OCI-M1 (cell line): ENCODE measurements at places on chromosomes 3 and 15.

- no peak for DNase-seq
Observed at GRCh38 chr3:50300681-50301254, 1.6 kb upstream of the HYAL3 start.

DNA sequence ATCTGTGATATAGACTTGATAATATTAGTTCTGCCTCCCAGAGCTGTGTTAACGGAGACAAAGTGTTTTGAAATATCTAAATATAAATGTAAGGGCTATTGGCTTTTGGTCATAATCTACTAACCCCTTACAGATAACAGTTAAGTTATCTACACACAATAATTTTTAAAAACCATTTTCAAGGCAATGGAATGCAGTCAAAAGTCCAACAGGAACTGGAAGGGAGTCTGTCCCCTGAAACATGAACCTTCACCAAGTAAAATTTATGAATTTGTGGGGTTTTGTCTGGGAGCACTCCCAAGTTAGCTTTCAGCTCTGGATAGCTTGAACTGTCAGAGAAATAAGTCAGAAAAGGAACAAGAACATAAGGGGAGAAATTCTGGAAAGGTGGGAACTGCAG is 312.3 kb upstream of the ICE2 start:
- no peak for DNase-seq

DNA sequence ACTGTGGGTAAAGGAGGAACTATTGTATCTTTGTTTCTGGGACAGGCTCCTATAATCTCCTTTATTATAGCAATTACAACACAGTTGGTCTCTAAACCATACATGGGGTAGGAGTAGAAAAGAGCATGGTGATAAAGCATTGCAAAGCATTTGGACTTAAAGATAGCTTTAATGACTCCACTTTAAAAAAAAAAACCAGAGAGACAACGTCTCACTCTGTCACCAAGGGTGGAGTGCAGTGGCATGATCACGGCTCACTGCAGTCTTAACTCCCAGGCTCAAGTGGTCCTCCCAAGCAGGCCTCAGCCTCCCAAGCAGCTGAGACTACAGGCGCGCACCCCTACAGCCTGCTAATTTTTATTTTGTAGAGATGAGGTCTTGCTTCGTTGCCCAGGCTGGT is 68.2 kb downstream of the DENND4A start:
- peak; percentile 43 for DNase-seq

GRCh38 chr15:73683777-73684580 is at the start of gene CD276:
TSS of gene CD276 (plus strand) at chr15:73684383. CDS start at chr15:73699640, 15,257 bp downstream.
- DNase-seq: no peak

- DNase-seq: no peak
Observed at GRCh38 chr15:63312286-63312685, 34.9 kb downstream of the APH1B start.

DNA sequence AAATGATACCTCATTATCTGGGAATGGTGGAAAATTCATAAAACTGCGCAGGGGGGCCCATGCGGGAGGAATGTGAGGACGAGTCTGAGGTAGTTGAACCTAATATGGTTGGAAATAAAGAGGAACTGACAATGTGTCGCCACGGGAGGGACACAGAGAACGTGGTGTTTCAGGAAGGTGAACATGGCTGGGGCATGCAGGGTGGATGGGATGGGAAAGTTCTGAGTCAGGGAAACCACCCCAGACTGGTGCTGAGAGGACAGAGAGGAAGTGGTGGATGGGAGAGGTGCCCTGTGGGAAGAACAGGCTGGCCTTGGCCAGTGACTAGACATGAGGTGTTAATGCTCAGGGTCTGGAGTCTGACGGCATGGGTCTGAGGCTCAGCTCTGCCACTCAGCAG is 137.1 kb upstream of the WNT5A start:
- DNase-seq: no peak

DNA sequence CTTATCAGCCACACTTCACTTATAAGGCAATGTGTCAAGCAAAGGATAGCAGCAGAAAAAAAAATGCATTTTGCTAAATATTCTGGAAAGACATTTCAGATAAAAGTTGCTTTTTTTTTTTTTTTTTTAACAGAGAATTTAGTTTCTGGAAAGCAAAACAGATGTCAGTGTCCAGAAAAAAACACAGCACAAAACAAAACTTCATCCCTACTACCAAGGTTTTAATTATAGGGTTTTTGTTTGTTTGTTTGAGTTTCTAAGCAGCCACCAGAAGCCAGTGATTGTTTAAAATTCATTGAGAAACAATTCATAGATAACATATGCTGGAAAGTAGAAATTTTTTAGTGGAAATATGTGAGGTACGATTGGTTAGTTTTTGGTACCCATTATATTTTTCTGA is 1202.7 kb downstream of the OTOL1 start:
- no peak for DNase-seq

DNA sequence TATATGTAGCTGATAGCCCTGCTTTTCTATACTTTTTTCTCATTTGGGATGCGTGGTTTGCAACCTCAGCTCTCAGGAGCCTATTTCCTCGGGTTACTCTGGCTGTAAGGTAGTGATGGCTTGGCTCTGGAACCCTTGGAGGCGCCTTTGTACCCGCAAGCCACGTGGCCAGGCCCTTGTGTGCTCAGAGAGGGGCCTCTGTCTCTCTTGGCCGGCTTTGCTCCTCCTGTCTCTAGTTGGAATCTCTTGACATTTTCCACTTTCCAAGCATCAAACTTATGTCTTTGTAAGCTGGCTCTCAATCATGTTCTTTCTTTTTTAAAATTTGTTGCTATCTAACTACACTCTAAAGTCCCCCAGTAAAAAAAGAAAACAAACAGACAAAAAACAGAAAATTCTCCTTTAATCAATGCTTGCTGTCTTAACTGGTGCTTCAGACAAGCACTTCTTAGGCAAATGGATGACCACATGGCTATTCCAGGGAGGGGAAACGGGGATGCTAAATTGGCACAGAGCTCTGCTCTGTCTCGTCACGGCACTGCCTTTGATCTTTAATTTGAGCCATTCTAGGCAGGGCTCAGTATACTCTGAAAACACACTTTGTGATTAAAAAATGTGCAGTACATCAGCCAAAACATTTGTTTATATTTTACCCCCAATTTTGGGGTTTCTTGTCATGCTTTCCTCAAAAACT is 180.4 kb upstream of the NR2E3 start:
- no peak for DNase-seq

DNA sequence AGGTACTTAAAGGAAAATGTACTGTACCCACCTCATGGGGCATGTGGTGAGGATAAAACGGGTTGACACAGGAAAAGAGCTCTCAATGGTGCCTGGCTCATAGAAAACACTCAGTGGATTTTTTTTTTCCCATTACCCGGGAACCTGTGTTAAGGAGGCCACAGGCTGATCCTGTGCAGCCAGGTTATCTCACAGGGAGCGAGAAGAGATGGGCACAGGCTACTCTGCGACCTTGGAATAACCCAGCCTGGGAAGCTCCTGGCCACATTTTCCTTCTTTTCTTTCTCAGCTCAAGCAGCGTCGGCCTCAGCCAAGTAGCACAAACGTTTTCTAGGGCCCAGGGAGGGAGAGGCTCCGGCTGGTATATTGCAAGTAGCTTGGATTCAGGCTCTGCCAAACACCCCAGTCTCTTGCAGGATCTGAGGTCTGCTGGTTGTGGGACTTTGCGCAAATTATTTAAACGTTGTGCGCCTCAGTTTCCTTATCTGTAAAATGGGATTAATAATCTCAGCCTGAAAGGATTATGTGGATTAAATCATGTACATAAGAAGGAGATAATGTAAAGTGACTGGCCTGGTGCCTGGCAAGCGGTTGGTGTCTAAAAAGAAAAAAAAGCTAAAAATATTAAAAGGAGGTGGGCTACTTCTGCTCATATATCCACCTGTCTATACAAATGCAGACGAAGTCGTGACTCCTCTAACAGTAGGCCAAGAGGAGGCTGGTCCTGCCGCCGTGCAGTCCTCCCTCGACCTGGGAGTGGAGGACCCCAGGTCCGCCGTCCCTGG is 2.2 kb downstream of the FURIN start:
- DNase-seq: peak; percentile 67

DNA sequence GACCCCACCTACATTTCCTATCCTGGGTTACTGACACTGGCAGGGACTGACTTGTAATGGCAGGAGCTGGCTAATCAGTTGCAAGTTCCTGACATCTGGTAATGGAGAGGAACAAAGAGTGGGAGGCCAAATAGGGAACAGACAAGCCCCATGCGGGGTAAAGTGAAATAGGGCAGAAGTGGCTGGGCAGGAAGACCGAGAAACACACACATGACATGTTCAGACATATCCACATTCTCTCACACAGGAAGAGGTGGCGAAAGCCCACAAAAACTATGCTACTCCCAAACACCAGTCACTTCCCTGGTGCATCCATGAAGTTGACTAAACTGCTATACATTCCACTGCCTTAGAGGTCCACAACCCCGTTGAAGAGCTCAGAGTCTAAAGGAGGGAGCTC is 394.1 kb upstream of the TBL1XR1 start:
- DNase-seq: peak; percentile 6

DNA sequence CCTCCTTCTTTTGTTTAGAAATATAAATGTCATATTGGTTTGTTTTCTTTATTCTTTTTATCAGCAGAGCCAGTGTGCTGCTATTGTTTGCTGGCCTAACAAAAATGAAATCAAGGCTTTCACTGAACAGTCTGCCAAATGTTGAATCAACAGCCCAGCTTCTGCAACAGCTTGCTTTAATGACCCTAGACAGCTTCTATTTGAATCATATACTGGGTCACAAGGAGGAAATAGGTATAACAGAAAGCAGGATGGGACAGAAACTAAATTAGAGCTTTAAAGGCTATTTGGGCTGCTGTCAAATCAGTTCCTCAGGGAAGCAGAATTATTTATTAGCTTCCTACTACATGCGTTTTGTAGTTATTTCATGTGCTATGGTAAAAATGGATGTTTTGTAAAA is 12.1 kb upstream of the DNAJC13 start:
- no peak for DNase-seq

GRCh38 chr3:10692039-10692622 is 123.9 kb upstream of the SLC6A11 start:
- DNase-seq: no peak

GRCh38 chr3:16392065-16392464 is 121.4 kb downstream of the RFTN1 start:
- no peak for DNase-seq

DNA sequence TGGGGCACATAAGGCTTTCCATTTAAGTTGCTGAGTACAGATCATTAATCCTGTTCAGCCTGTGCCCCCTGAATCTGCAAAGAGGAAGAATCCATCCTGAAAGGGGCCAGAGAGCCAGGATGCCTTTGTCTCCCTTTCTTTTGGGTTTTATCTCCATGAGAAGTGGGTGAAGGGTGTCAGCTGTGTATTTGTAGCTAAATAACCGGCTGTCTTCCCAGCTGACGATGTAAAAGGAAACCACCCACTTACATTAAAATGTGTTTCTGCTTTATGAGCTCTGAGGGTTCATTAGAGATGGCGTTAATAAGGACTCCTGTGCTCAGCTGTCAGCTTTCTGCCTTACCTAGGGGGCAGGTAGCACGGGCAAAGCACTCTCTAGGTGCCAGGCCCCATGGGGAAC is 83.4 kb downstream of the SLCO3A1 start:
- no peak for DNase-seq

DNA sequence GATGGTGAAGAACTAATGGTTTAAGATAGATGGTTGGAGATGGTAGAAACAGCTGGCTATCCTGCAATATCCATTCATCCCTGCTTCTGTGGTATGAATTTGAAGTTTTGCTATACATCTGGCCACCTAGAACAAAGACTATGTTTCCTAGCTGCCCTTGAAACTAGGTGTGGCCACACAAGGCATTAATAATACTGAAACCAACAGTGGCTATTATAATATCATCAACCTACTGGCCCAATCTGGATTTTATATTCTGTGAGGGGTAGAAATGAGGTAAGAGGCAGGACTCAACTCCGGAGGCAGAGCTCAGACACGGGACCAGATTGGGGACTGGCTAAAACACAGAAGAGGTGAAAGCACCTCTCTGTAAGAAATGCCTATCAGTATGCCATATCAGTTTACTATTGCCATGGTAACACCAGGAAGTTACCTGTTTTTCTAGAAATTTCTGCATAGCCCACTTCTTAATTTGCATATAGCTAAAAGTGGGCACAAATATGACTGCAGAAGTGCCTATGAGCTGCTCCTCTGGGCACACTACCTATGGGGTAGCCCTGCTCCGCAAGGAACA is 8.4 kb downstream of the IFT80 start:
- no peak for DNase-seq

GRCh38 chr3:40465456-40465855 is 8.3 kb downstream of the RPL14 start:
- DNase-seq: no peak

GRCh38 chr3:106699122-106699521 is 678.1 kb upstream of the CCDC54 start:
- no peak for DNase-seq

DNA sequence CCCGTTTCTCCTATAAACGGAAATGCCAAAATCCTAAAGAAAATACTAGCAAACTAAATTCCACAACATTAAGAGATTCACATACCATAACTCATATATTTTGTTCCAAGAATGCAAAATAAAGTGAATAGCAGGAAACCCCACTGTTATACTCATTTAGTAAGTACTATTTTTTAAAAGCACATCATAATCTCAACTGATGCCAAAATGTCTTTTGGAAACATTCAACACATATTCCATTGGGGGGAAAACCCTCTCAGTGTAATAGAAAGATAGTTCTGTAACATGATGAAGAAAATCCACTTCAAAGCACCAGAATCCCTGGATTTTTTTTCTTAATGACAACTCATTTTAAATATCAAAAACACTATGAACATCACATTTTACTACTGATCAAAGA is 93.0 kb upstream of the EIF1B start:
- DNase-seq: no peak

DNA sequence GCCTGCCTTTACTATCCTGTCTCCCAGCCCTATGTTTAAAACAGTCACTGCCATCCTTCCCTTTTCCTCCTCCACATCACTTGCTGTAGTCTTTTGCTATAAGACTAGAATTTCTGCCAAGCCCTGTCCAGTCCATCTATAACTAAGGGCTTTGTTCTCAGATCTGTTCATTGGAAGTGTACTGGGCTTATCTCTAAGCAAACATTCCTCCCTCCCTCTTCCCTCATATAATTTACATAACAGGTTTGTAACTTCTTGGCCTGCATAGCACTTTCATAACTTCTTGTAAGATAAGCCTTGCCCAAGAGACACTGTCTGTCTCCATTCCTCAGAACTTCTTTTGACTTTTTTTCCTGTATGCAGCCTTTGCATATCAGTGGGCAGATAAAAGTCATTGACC is 16.7 kb downstream of the TPRG1 start:
- peak; percentile 69 for DNase-seq

DNA sequence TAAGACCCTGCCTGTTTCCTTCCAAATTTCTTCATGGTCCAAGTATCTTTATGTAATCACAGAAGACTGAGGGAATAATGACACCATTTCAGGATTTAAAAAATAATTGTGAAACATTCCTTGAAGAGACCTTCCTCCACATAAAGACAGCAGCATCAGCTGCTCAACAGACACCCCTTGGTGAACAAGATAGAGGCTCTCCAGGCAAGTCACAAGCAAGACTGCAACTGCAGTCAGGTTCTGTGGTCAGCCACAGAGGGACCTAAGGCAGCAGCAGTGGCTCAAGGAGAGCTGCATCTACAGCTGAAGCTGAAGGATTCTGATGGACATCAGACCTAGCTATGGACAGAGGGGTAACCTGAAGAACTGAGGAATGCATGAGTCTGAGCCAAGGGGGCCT is 97.2 kb upstream of the C3orf80 start:
- DNase-seq: no peak

GRCh38 chr15:60090747-60091146 is 86.6 kb downstream of the FOXB1 start:
- no peak for DNase-seq
